NCI-H1436 treated with DMSO at 0.1 percent for 48 hours (cell line): ENCODE measurements at places on chromosomes 16 and 17.

- no peak for DNase-seq
Observed at GRCh38 chr17:64260886-64261285, 2.2 kb downstream of the TEX2 start.

- no peak for DNase-seq
Observed at GRCh38 chr17:73362697-73363096, 50.9 kb upstream of the CDC42EP4 start.

DNA sequence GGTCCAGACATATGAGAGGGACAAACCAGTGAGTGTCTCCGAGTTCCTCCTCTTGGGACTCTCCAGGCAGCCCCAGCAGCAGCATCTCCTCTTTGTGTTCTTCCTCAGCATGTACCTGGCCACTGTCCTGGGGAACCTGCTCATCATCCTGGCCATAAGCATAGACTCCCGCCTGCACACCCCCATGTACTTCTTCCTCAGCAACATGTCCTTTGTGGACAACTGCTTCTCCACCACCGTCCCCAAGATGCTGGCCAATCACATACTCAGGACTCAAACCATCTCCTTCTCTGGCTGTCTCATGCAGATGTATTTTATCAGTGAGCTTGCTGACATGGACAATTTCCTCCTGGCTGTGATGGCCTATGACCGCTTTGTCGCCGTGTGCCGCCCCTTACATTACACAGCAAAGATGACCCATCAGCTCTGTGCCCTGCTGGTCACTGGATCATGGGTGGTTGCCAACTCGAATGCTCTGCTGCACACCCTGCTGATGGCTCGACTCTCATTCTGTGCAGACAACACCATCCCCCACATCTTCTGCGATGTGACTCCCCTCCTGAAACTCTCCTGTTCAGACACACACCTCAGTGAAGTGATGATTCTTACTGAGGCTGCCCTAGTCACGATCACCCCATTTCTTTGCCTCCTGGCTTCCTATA lies 19.2 kb downstream of the ZNF200 start:
- no peak for DNase-seq

GRCh38 chr16:47732523-47733111 lies 271.5 kb downstream of the PHKB start:
- DNase-seq = no peak

DNA sequence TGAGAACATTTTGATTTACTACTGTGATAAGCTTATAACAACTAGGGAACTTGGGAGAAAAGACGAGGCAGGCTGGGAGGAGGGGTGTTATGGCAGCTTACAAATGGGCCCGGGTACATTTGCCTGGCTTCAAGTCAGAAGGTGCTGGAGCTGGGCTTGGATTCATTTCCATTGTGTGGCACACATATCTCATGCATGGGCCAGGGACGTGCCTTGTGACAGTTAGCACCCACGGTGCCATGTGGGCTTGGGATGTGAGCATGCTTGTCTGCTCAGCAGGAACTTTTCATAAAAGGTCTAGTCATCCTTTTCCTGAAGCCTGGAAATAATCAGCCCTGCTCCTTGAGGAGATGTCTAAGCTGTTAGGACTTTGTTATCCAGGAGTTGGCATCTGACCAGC lies 572.2 kb downstream of the CDH13 start:
- no peak for DNase-seq

DNA sequence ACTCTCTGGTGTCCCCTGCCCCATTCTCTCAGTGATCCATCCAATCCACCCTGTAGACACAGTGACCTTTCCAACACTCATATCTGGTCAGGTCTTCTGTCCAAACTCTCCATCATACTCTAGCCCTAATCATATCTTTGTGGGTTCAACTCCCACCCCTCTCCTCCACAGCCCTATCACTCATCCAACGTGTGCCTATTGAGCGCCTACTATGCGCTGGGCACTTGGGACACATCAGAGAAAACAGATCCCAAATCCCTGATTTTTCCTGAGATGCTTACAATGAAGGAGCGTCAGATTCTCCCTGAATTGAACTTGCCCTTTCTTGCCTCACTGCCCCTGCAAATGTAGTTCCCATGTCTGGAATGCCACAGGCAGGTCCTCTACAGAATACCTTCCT lies 1.8 kb downstream of the DCTPP1 start:
- no peak for DNase-seq

DNA sequence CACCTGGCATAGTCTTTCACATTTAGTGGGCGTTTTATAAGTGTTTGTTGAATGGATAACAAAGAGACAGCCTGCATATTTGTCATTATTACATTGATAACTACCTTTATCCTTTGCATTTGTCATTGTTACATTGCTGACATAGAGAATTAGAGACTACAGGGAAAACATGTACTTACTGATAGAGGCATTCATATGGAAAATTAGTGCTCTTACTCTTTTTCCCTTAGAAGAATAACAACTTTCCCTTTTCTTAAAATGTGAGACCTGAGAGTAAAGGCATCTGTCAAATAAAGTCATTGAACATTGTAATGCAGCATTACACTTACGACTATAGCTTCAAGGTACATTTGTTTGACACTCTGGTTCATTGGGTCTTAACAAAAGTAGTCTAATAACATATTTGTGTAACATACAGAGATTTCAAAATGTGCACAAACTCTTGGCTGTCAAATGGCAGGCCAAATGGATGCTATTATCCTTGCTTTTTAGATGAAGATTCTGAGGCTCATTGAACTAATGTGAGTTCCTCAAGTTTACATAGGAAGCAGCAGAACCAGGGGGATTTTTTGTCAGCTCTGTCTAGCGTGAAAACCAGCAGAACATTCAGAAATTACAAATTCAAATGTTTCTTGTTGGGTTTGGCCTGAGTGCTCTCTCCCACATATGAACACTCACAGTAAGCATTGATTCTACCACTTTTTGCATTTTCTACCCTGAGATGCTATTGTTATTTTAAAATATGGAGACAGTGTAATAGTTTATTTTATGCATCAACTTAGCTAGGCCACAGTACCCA lies 28.5 kb downstream of the SMIM36 start:
- DNase-seq = no peak

- no peak for DNase-seq
Observed at GRCh38 chr17:725084-725483, 7.3 kb upstream of the TLCD3A start.

DNA sequence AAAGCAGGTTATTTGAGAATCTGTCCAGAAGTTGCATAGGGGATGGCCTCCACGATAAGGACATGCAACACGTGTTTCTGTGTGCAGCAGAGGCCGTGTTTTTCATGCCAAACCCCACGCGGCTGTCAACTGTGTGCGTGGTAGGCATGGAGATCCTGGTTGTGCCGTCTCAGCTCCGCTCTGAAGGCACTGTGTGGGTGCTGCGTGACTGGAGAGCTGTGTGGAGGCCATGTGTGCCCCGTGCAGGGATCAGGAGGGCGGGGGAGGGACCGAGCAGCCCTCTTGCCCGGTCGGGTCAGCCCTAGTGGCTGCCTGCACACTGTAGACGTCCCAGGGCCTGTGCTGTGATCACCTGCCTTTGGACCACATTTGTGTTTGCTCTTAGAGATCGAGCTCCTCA lies 74.5 kb downstream of the SEC14L1 start:
- DNase-seq = no peak

GRCh38 chr17:75412455-75413317 lies 7.2 kb upstream of the GRB2 start:
- no peak for DNase-seq

- no peak for DNase-seq
Observed at GRCh38 chr16:17259751-17260270, 210.9 kb downstream of the XYLT1 start.

DNA sequence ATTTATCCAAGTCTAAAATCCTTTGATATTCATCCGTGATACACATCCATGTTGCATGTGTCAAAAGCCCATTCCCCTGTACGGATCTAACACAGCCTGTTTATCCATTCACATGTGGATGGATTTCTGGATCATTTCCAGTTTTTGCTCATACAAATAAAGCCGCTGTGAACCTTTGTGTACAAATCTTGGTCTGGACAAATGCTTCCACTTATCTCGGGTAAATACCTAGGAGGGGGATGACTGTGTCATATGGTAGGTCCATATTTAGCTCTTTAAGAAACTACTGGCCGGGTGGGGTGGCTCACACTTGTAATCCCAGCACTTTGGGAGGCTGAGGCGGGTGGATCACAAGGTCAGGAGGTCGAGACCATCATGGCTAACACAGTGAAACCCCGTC lies 6.3 kb upstream of the TBCD start:
- no peak for DNase-seq

DNA sequence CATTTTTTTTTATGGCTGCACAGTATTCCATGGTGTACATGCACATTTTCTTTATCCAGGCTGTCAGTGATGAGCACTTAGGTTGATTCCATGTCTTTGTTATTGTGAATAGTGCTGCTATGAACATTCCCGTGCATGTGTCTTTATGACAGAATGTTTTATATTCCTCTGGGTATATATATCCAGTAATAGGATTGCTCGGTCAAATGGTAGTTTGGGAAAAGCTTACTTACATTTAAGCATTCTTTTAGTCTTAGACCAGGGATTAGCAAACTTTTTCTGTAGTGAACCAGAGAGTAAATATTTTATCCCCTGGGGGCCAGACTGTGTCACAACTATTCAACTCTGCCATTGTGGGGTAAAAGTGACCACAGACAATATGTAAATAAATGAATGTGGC lies 40.2 kb downstream of the MED13 start:
- DNase-seq = no peak

- DNase-seq = no peak
Observed at GRCh38 chr17:76630151-76630550, 13.4 kb downstream of the ST6GALNAC1 start.

DNA sequence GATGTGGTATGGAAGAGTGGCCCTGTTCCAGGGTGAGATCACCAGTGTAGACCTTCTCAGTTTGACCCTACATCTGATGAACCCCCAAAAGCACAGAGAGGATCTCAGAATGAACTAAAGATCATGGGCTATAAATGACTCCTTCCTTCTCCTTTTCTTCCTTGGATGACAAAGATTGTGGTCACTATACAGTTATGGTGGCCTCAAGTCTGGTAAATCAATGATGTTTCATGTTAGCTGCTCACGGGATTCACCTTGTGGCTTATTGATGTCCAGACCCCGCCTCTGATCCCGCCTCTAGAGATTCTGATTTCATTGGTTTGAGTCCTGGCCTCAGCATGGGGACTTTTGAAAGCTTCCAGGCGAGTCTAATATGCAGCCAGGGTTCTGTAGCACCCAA lies 112.2 kb downstream of the PITPNC1 start:
- no peak for DNase-seq

DNA sequence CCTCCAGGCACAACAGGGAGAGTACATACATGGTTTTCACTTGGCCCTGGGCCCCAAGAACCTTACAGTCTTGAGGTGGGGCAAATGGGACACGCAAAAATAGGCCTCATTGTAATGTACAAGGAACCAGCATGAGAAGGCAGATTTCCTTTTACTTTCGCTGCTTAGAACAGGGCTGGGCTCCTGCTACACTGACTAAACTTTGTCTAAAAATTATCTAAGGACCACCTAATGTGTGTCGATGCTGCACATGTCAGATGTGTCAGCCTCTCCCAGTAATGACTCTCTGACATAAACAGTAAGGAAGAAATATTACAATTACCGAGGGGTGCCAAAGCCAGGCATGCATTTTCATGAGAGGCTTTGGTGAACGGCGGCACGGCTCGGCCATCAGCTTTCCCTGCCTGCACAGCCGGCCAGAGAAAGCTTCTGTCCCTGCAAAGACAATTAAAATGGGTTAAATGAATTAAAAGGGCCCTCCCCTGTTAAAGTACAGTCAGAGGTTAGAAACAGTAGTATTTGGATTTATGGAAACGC lies 224.2 kb upstream of the IRX3 start:
- no peak for DNase-seq

DNA sequence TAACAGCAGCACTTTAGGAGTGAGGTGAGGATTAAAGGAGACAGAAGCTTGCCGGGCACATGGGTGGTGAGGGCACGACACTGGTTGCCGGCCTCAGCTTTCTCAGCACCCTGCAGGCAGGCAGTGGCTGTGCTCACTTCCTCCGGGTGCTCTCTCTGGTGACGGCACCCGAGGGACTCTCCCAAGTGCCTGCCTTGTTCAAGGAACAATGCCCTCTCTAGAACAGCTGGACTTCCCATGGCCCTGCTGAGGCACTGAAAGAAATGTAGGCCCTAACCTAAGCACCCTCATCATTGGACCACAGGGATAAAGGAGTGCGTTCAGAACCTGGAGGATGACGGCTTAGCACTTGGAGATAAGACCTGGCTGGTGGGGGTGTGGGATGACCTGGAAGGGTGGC lies 72.7 kb downstream of the N4BP1 start:
- no peak for DNase-seq

DNA sequence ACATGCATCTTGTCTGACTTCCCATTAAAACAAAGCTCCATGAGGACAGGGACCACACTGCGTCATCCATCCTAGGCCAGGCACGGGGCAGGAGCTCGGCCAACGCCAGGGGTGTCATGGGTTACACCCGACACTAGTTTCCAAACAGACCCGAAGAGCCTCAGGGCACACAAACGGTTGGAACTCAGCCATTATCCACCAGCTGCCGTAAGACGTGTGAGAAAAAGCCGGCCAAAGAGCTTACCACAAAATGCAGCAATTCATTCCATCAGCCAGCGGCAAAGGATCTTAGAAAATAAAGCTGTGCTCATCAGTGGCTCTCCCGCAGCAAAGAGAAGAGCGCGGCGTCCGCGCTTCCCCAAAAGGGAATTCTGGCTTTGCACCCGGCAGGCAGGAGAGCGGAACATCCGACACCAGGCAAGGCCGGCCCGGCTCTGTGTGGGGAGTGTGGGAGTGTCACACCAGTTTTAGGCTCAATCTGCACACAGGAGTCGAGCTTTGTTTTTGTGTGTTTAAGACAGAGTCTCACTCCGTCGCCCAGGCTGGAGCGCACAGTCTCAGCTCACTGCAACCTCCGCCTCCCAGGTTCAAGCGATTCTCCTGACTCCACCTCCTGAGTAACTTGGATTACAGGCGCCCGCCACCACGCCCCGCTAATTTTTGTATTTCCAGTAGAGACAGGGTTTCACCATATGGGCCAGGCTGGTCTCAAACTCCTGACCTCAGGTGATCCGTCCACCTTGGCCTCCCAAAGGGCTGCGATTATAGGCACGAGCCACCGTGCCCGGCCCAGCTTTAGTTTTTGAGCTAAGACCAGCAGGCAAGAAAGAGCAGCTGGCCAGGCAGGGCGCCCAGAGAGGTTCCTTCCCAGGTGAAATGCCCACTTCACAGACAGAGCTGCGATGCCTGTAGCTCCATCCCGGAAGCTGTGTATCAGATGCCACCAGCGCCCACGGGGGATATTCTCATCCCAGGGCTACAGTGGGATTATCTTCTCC lies 1.5 kb downstream of the SLC38A8 start:
- no peak for DNase-seq

GRCh38 chr16:74660383-74660782 lies 6.3 kb downstream of the RFWD3 start:
- no peak for DNase-seq

GRCh38 chr16:11640987-11641817 lies 27.1 kb upstream of the SNN start:
- DNase-seq = peak; percentile 27

DNA sequence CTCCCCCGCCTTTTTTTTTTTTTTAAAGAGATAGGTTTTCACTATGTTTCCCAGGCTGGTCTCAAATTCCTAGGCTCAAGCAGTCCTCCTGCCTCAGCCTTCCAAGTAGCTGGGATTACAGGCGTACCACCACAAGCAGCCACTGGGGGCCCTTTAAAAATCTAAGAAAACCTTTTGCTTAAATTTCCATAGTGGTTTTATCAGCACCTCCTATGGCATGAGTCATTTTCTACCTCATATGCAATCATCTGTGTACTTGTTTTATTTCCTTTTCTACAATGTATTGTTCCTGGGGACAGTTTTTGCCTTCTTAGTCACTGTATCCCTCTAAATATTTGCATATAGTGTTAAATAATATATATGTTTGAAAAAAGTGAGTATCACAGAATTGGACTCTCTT lies 29.2 kb downstream of the GNA13 start:
- DNase-seq = no peak
